ENCODE measurements at places on chromosomes 1 and 21. TPM values are rescaled to one million over a fixed set of nuclear protein-coding genes. Genes with fewer than 3 reads are reported as not detected.
A peak's percentile ranks its signal among the peaks of the same experiment; 100 is the strongest.

- peaks cover 11% of the 10 kb centered on the region for H3K4me1 ChIP-seq
- H3K4me3 ChIP-seq = peak overlapping the region; percentile 81
- H3K27ac ChIP-seq = peak overlapping the region; percentile 25
These were observed 572 bp downstream of the CYB5RL start for GRCh38 chr1:54199151-54199764.

GRCh38 chr21:34510148-34511142 lies 1.6 kb downstream of the KCNE1 start:
- H3K27me3 ChIP-seq = no peaks in the 10 kb centered on the region
- no peaks in the 10 kb centered on the region for H3K4me1 ChIP-seq
- no peaks in the 10 kb centered on the region for H3K36me3 ChIP-seq
- DNase-seq = peak; percentile 18

CHIA gene
- total RNA-seq = not detected

GRCh38 chr1:213416461-213417224 lies 365.6 kb downstream of the RPS6KC1 start:
- DNase-seq = no peak
- H3K4me3 ChIP-seq = no peak overlapping the region
- no peaks in the 10 kb centered on the region for H3K4me1 ChIP-seq
- no peak overlapping the region for H3K27ac ChIP-seq

DNA sequence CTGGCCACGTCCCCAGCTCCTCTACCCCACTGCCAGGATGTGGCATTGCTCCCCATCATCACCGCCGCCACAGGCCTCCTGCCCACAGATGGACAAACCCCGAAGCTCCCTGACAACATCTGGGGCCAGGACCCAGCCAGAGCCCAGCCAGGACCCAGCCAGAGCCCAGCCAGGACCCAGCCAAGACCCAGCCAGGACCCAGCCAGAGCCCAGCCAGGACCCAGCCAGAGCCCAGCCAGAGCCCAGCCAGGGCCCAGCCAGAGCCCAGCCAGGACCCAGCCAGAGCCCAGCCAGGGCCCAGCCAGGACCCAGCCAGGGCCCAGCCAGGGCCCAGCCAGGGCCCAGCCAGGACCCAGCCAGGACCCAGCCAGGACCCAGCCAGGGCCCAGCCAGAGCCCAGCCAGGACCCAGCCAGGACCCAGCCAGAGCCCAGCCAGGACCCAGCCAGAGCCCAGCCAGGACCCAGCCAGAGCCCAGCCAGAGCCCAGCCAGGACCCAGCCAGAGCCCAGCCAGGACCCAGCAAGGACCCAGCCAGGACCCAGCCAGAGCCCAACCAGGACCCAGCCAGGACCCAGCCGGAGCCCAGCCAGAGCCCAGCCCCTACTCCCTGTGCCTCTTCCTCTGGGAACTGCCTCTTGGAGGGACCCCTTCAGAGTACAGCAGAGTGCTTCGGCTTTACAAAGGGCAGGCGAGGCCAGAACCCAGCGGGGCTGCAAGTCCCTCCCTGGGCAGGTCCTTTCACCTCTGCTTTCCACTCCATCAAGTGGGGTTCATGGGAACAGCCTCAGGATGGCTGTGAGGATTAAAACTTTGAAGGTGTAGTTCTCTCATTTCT lies 43.7 kb downstream of the DISP3 start:
- H3K4me3 ChIP-seq = no peak overlapping the region
- DNase-seq = no peak
- no peaks in the 10 kb centered on the region for H3K36me3 ChIP-seq
- H3K27me3 ChIP-seq = no peaks in the 10 kb centered on the region

DNA sequence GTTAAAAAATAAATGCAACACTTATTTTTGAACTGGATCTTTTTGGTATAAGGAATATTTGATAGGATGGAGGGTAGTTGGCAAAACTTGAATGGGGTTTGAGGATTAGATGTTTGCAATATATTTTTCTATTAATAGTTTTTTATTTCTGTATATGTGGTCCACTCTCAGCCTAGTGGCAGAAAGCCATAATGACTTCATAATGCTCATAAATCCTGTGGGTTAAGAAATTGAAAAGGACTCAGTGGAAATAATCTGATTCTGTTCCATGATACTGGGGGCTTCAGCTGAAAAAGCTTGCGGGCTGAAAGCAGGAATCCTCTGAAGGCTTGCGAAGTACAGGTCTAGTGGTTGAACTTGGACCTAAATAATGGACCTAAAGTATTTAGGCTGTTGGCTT lies 1028.6 kb upstream of the PRMT6 start:
- no peak overlapping the region for H3K27ac ChIP-seq
- H3K27me3 ChIP-seq = no peaks in the 10 kb centered on the region
- no peak overlapping the region for H3K4me3 ChIP-seq

PRR9 gene
- not detected for total RNA-seq
